ENCODE measurements at places on chromosomes 5 and 9. TPM values are rescaled to one million over a fixed set of nuclear protein-coding genes. Genes with fewer than 3 reads are reported as not detected.

PCDHA3 gene
- total RNA-seq: not detected

DBH gene
- not detected for total RNA-seq

TEX48 gene
- 0.46 TPM for total RNA-seq

LTC4S gene
- total RNA-seq: 1.0 TPM

DRD1 gene
- total RNA-seq: not detected

LCN15 gene
- total RNA-seq: not detected

DMRT2 gene
- total RNA-seq: not detected

SPINK6 gene
- not detected for total RNA-seq

All from CD8-positive, alpha-beta memory T cell (primary cell).